ENCODE measurements at places on chromosomes 6 and 20. TPM values are rescaled to one million over a fixed set of nuclear protein-coding genes. Genes with fewer than 3 reads are reported as not detected.
A peak's percentile ranks its signal among the peaks of the same experiment; 100 is the strongest.

Gene GRM1
- 0.05 TPM for polyA plus RNA-seq

Gene POFUT1
- polyA plus RNA-seq, result 29.2 TPM

Gene TNFAIP3
- polyA plus RNA-seq, result 3.9 TPM

GRCh38 chr6:37029249-37029971 is 24.0 kb downstream of the FGD2 start:
- DNase-seq, result peak; percentile 88

Data from A549 (cell line).